Esophagus squamous epithelium (tissue), 5 donors: ENCODE measurements at places on chromosomes 16 and 17.

DNA sequence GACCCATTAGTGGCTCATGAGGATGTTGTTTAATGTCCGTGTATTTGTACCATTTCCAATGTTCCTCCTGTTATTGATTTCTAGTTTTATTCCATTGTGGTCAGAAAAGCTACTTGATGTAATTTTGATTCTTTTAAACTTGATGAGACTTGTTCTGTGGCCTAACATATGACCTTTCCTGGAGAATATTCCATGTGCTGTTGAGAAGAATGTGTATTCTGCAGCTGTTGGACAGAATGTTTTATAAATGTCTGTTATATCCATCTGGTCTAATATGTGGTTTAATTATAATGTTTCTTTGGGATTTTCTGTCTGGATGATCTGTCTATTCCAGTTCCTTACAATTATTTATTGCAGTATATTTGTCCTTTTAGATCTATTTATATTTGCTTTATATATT, 2.9 kb upstream of the ABCA10 start:
- no peak for DNase-seq

GRCh38 chr17:28720247-28720996, 637 bp downstream of the RPL23A start:
- no peak for DNase-seq

- no peak for DNase-seq
Measured at GRCh38 chr16:89344458-89344834, 126.9 kb downstream of the ZNF778 start.

GRCh38 chr16:75550211-75550662, 5.8 kb downstream of the TMEM231 start:
- no peak for DNase-seq

DNA sequence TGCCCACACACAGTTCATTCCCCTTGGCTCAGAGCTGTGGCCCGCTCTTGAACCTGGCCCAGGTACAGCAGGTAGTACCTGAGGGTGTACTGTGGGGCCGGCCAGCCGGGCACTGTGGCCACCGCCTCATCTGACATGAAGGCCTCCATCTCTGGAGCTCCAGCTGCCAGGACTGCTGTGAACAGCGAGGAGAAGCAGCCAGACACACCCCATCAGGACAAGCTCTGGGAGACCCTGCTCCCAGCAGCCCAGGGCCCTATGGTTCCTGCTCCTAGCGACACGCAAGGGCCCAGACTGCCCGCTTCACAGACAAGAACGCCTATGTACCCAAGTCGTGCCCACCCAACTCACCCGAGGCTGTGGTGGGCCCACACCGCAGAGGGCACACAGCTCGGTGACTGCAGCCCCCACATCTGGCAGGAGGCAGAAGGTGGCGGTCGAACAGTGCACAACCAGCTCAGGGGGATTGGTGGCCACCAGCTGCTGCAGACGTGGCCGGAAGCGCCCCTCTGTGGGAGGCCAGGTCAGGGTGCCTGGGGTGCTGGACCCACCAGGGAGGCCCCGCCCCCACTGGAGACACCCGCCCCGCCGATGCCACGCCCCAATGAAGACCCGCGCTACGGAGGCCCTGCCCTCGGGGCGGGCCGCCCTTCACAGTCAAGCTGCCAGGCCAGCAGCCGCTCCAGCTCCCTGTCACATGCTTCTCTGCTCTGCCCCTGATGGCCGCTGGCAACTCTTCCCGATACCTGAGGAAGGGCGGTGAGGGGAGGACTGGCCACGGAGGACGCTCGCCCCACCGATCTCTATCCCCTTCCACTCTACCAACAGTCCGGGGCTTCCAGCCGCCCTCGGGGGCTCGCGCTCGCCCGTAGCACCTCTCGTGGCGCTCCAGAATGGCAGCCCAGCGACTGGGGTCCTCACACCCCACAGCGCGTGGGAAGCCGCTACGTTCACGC, 1.1 kb upstream of the STUB1 start:
- no peak for DNase-seq

- DNase-seq: no peak
Measured at GRCh38 chr17:795721-796120, 13.6 kb downstream of the MRM3 start.

- DNase-seq: no peak
Measured at GRCh38 chr16:56915336-56916119, 16.4 kb upstream of the HERPUD1 start.

GRCh38 chr16:71293919-71294318, 4.7 kb upstream of the CMTR2 start:
- no peak for DNase-seq

- no peak for DNase-seq
Measured at GRCh38 chr16:554640-555365, 5.4 kb upstream of the PRR35 start.

DNA sequence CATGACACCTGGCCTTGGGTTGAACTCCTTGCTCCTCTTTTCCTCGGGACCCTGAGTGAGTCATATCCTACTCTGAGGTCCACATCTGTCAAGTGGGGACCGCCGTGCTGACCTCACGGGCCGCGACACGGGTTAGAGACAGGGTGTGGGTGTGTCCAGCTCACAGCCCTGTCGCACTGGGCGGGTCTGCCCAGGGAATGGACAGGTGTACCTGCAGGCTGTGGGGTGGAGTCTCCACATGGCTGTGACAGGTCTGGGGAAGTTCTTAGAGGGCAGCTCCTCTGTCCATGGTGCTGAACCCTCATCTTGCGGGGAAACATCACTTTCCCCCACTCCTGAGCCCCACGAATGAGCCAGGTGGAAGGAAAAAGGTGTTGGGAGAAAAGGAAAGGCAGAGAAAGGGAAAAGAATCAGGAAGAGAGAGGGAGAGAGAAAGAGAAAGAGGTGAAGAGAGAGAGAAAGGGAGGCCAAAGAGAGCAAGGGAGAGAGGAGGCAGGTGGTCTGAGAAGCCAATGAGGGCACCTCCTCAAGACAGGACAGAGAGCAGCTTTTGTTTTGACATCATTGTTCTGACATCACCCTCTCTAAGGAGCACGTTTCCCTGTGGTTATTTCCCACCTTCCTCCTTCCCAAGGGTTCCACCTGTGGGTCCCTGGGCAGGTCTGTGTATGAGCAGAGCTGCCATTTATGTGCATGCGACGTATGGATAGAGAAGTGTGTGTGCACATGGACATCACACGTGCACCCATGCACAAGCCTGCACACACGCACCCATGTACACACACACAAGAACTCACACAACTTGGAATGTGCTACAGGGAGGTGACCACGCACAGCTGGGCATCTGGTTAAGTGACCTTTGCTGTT, 32.6 kb upstream of the CBFA2T3 start:
- no peak for DNase-seq

DNA sequence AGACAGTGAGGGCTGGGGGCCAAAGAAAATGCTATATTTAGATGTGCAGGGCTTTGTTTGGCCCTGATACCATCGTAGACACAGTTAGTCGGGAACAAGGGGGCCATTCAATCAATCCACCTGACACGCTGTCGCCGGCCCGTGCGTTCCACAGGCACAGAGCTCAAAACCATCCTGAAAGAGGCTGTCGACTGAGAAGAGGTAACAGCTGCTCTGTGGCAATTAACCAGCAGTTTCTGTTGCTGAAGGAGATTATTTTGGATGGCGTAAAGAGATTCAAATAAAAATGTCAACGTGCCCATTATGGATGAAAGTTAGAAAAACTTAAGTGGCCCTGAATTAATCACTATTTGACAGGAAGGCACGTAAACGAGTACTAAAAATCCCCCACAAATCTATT, 276.2 kb upstream of the IRX5 start:
- DNase-seq: no peak

DNA sequence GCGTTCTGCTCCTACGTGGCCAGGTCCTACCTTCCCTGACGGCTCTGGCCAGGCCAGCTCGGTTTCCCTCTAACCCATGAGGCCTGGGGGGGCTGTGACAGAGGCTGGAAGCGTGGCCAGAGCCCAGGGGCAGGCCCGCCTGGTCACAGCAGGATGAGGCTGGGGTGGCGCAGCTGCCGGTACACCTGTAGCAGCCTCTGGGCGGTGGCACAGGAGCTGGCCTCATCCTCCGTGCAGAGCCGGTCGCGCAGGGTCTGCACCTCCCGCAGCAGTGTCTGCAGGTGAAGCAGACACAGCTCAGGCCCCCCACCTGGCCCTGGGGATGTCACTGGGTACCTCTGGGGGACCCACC, 11.5 kb downstream of the FAAP100 start:
- no peak for DNase-seq

- no peak for DNase-seq
Measured at GRCh38 chr16:58280846-58281301, 14.0 kb downstream of the PRSS54 start.

GRCh38 chr17:82054351-82055022, 2.8 kb downstream of the GPS1 start:
- DNase-seq: no peak

GRCh38 chr17:80354336-80354735, 60.6 kb upstream of the ENDOV start:
- DNase-seq: no peak

DNA sequence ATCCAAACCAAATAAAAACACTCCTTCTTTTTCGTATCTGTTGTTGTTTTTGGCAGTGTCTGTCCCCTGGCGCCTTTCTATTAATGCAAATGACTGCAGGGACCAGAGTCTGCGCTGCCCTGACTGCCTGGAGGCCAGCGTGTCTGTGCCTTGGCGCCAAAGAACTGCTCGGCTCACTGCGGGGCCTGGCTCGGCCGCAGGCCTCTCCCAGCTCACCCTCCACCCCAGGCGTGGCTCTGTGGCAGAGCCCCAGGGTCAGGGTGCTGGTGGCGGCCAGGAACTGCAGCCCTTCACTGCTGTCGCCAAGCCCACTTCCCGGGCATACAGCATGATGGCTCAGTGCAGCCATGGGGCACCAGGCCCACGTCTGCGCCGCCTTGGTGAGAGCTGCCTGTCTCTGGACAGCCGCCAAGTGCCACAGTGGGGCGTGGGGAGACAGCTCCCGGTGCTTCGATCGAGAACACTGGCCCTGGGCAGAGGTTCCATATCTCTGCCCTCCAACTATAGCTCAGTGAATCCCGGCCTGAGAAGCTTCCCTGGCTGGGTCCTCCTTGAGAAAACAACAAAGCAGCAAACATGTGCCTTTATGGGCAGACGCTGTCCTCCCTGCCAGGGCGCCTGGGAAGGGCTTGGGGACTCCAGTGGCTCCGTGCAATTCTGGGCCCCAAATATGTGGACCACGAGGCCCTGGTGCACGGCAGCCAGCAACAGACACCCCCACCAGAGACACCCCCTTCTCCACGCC, 11.1 kb downstream of the CANT1 start:
- no peak for DNase-seq

DNA sequence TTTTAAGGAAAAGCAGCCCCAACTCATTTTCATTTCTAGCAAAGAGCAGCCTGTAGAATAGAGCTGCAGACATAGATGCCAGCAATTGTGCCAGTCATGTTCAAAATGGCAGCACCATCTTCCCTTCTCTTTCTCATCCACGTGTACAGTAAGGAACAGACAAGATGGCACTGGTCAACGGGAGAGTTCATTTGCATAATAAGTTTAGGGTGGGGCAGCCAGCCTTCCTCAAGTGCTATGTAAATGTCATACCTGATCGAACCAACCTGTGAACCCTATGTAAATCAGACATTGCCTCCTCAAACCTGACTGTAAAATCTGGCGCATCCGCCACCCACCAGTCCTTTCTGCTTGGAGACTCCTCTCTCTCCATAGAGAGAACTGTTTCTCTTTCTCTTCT, 150.0 kb upstream of the CDH13 start:
- DNase-seq: no peak

GRCh38 chr17:1904273-1905182, 74.7 kb downstream of the RPA1 start:
- no peak for DNase-seq

DNA sequence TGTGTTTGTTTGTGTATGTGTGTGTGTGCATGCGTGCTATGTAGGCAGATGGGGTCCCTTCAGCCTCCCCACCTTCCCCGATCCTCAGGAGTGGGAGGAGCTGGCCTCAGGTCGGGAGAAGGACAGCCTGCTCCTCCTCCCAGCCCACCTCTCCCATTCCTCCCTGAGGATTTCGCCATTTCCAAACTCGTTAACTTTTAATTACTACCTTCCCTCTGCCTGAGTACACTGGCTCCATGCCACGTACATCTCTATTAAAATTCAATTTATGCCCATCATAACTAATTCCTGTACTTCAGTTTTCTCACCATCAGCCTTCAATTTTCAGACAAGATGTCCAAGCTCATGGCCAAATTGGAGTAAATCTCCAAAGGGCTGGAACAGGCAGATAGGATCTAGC, 148.6 kb downstream of the SDK2 start:
- no peak for DNase-seq

DNA sequence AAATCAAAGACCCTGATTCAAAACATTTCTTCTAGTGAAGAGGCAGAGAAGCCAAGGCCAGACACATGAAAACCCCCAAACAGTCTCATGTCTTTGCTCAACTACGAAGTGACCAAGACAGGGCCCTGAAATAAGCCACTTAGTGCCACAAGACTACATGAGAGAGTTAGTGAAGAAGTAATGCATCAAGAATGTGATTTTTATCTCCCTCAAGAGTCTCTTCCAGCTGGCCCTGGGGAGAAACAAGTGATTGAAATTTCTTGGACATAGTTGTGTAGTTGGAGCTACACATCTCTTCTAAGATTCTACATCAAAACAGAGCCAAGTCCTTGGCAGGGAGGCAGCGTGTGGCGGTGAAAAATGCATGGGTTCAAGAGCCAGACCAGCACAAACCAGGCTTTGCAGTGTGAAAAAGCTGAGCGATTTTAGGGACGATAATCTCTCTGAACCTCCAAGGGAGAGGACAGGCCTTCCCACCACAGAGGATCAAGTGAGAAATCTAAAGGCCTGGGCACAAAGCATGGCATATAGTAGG, 30.6 kb downstream of the LYRM1 start:
- no peak for DNase-seq

- DNase-seq: no peak
Measured at GRCh38 chr17:28997806-28998205, 8.0 kb downstream of the SEZ6 start.

DNA sequence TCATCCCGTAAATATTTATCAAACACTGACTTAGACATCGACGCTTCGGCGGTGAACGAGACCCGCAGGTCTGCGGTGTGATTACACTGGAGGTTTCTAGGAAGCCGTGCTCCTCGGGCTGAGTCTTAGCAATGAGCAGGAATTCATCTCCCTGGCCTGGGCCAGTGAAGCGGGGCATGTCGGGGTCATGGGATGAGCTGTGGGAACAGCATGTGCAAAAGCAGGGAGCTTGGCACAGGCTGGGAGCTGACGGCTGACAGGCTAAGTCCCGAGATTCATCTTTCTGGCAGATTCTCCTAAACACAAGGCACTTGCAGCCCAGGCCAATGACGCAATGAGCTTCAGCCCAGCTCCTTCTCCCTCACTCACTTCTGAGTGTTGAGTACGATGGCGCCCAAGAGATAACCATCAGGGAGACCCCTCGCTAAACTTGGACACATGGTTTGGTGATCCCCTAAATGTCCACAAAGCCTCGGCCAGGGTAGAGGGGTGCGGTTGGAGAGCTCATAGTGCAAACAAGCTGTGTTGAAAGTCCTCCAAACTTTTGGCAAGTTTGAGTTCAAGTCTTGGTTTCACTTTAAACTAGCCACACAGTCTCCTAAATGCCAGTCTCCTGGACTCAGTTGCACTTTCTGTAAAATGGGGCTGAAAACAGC, 12.8 kb downstream of the CRISPLD2 start:
- DNase-seq: peak; percentile 18
